Activated CD4-positive, CD25-positive, alpha-beta regulatory T cell treated with anti-CD3 and anti-CD28 coated beads, Interleukin-2, amount 50 U/mL, for 24 hours (primary cell): ENCODE measurements at places on chromosomes 16 and 17.

- ATAC-seq: no peak
These were observed 4.5 kb upstream of the SNX20 start for GRCh38 chr16:50685462-50686063.

- ATAC-seq: peak; percentile 73
These were observed 617 bp upstream of the SENP3 start for GRCh38 chr17:7561028-7561575.

GRCh38 chr17:28204751-28205150 is 114.2 kb upstream of the TMEM97 start:
- ATAC-seq: no peak

GRCh38 chr16:77970371-77970770 is 52.0 kb upstream of the CLEC3A start:
- ATAC-seq: no peak

DNA sequence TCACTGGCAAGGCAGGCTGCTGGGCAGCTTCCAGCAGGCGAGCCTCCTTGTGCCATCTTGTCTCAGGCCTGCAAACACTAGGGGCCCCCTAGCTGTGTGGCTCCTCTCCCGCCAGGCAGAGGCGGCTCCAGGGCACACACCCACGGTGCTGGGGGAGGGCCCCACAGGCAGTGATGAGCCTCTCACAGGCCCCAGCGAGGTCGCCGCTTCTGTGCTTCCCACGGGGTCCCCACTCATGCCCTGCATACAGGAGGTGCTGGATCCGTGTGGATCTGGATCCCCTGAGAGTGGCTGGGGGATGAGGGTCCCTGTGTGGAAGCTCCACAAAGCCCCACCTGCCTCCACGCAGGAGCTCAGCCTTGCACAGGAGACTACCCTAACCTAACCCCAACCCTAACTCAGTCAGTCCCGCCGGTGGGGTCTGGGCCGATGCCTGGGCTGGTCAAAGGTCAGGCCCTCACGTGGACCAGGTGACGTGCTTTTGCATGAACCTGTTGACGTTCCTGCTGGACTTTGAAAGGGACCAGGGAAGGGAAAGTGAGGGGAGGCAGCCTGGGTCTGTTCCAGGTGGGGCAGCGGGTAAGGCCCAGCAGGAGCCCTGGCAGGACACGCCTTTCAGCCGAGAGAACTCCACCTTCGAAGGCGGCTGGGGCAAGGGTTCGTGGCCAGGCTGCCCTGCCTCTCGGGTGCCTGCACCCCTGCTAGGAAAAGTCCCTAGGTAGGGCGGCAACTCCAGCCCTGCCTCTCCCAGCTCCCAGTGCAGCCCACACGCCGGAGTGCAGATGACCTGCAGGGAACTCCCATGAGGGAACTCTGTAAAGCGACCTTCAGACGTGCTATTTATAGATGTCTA is 5.2 kb downstream of the SECTM1 start:
- ATAC-seq: no peak

GRCh38 chr17:79162012-79162963 is 87.7 kb downstream of the ENGASE start:
- no peak for ATAC-seq

DNA sequence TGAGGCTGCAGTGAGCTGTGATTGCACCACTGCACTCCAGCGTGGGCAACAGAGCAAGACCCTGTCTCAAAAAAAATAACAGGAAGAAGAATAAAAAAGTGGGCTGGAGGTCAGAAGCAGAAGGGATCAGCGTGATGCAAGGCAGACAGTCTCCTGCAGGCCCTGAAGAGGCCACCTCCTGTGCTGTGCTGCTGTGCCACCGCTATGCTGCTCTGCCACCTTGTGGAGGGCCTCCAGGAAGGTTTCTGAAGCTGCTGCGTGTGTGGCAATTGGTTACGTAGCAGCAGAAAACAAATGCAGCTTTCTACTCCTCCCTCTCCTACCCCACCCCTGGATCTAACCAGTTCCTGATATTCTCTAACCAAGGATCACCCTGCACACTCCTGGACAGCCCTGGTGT is 815.5 kb downstream of the KCNJ18 start:
- ATAC-seq: no peak

DNA sequence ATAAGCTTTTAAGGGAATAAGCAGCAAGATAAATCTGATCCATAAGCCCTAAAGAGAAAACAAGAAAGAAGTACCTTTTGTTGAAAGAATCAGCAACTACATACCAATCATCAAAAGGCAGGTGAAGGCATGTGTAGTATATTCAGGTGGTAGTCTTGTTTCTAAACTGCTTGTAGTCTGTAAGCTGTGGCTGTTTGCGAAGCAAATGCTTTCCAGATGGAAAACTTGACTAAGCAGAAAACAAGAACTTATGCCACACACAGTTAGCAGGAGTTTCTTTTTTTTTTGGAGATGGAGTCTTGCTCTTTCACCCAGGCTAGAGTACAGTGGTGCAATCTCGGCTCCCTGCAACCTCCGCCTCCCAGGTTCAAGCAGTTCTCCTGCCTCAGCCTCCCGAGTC is 5.7 kb downstream of the CBX1 start:
- no peak for ATAC-seq

DNA sequence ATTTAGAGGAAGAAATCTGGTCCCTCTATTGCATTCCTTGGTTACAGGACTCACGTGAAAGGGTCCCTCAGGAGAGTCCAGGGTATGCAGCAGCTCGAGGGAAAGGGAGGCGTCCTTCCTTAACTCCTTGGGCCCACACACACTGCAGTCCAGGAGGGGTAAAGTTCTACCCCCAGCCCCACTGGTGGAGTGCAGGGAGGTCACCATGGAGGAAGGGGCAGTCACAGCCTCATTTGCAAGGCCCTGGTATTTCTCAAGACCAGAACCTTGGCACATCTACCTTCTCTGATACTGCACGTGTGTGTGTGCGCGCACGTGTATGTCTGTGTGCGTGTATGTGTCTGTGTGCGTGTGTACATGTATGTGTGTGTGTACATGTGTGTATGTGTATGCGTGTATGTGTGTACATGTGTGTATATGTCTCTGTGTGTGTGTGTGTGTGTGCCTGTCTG is 11.1 kb downstream of the HIC1 start:
- ATAC-seq: no peak

DNA sequence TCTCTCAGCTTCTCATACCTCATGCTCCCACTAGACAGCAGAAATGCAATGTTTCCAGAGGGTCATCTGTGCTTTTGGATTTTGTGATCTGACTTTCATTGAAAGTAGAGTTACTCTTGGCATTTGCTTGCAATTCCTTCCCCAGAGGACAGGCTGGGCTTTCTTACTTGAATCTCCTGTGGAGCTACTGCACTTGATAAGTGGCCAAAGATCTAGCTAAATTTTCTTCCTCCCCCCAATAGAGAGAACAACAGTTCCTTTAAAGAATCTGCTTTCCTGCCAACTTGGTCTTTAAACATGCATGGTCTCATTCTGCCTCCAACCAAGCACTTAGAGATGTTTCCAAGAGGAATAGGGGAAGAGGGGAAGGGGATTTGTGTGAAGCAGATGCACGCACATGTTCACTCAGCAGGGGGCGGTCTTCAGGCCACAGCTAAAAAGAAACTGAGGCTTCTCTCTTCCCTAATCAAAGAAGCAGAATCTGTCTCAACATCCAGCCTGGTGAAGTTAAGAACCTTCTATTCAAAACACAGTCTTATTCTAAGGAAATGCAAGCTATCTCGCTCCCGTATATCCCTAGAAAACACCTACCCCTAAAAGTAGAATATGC is 229.6 kb downstream of the ZFHX3 start:
- ATAC-seq: no peak

- ATAC-seq: no peak
These were observed 21.0 kb upstream of the CIBAR2 start for GRCh38 chr16:85133290-85133599.

DNA sequence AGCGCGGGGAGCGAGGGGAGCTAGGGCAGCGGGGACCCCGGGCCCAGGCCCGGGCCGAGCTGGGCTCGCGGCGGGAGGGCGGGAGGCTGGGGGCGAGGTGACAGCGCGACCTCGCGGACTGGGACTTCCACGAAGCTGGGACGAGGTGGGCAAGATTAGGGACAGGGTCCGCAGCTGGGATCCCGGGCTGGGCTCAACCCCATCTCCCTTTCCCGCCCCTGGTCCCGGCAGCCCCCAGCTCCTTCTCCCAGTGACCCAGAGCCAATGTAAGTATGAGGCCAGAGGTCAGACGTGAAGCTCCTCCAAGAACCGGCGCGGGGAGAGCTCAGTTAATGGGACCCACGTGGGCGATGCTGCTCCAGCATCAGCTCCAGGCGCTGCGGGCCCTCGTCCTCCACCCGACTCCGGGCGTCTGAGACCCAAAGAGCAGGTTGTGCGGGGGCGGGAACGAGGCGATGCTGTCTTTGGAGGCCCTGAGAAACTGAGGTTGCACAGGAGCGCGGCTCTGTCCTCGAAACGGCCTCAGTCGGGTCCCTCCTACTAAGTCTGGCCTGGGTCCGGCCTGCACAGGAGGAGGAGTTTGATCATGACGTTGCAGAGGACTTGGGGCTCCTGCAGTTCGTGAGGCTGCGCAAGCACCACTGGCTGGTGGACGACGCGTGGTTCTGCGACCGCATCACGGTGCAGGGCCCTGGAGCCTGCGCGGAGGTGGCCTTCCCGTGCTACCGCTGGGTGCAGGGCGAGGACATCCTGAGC is 585 bp downstream of the ALOX12 start:
- ATAC-seq: no peak

GRCh38 chr16:58299757-58300349 is 5.0 kb upstream of the PRSS54 start:
- no peak for ATAC-seq

DNA sequence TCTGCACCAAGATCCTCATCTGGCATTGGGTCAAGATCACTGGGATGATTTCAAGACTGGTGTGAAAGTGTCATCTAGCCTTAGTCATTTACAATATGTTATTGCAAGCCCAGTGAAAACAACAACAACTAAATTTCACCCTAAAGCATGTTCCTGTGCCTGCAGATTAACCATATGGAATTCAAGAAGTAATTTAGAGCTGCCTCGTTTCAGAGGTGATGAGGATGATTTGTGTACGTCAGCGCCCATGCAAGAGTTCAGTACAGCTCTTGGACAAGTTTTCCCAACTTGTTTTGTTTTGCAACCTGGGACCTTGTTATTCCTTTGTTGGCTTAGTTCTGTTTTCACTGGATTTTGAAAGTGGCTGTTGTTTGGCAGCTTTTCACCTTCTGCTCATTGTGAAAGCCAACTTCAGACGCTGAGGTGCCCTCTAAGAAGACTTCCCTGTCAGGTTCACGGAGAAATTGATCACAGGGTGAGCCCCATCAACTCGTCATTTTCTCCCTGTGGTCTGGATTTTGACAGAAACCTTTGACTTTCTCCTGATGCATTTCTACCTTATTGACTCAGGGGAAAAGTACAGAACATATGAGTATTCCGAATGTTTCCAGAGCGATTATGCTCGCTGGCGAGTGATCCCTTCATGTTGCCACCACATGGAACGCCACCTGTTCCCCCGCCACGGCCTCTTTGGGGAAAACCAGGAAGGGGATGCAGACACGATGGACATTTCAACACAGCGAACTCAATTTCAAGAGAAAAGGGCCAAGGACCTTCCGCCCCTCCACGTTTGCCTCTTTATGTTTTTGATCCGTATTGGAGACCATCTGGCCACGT is 85.6 kb downstream of the FOXL1 start:
- no peak for ATAC-seq

GRCh38 chr17:17146786-17147406 is 59.2 kb downstream of the PLD6 start:
- no peak for ATAC-seq

DNA sequence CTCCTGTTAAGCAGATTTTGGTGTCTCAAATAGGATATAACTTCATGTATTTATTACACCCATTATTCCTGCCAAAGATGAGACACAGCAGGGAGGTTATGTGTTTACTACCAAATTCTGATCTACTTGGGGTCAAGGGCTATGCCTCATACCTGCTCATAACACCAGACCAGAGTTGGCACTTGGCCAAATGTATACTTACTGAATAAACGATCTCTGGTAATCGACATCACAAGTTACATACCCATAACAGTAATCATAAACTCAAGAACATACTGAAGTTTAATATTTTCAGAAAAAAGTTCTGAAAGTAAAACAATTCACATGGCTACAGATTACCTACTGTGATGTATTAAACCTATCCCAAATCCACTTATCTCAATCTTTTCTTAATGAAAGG is 2.9 kb downstream of the TMEM170A start:
- ATAC-seq: no peak

DNA sequence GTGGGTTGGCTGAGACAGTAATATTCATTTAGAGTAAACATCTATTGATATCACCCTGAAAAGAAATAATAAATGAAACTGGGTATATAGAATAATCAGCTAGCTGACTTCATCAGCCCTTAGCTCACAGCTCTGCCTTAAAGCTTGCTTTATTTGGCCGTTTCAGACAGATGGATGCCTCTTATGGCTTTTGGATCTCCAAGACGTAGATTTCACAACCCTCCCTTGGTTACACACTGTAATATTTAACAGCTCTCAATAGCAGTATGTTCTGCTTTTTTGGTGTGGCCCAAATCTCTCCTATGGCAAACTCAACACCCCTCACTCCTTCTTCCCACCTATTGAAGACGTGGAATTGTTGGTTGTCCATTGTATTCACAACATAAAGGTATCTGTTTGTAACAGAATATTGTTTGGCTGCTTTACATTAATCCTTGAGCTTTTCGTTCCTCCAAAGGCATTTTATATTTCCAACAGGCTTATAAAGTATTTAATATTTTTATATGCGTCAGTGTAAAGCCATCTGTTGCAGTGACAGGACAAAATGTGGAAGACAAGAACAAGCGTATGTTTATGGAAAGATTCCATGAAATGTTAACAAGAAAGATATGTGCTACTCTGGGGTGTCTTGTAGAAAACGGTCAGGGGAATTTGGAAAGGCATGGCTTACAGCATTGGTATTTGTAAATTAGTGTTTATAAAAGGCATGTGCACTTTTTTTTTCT is 837.0 kb upstream of the RBFOX1 start:
- no peak for ATAC-seq

DNA sequence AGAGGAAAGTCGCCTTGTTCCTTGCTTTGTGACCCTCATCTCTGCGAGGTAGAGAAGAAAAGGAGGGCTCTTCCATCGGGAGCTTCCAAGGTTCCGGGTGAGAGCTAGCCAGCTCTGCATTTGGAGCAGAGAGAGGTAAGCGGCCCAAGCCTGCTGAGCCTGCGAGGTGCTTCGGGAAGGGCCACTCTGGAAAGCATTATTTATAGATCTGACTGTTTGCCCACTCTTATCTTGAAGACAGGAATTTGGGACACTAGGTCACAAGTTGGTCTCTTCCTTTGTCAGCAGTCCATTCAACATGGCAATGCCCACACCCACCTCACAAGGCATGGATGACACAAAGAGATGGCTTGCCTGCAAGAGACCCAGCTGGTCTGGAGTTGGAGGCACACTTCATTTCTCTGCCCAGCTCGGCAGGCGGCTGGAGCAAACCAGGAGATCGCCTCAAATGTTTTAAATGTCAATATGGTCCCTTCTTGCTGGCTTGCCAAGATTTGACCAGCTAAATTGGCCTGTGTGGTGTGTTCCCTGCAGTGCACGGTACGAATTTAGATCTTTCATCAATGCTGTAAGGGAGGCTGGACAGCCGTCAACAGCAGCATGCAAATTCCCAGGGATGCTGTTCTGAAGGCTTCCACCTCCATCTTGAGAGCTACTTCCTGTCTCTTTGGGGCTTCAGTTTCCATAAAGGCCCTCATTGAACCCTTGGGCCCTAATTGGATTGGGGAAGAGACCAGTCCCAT is 19.5 kb downstream of the CBX4 start:
- no peak for ATAC-seq
